ENCODE measurements at places on chromosomes 1 and 21.

- no peak for DNase-seq
These were observed 101.2 kb downstream of the AKT3 start for GRCh38 chr1:243748706-243749283.

GRCh38 chr1:245855846-245856730 is 651.0 kb downstream of the SMYD3 start:
- DNase-seq, result no peak

- DNase-seq, result no peak
These were observed 215.3 kb upstream of the C1orf174 start for GRCh38 chr1:4115191-4115900.

GRCh38 chr1:202160377-202160940 is at the start of gene PTPN7:
Gene PTPN7, minus strand, starts transcription at chr1:202160602. Its CDS starts 1,200 bp downstream, at chr1:202159402.
- peak; percentile 69 for DNase-seq

DNA sequence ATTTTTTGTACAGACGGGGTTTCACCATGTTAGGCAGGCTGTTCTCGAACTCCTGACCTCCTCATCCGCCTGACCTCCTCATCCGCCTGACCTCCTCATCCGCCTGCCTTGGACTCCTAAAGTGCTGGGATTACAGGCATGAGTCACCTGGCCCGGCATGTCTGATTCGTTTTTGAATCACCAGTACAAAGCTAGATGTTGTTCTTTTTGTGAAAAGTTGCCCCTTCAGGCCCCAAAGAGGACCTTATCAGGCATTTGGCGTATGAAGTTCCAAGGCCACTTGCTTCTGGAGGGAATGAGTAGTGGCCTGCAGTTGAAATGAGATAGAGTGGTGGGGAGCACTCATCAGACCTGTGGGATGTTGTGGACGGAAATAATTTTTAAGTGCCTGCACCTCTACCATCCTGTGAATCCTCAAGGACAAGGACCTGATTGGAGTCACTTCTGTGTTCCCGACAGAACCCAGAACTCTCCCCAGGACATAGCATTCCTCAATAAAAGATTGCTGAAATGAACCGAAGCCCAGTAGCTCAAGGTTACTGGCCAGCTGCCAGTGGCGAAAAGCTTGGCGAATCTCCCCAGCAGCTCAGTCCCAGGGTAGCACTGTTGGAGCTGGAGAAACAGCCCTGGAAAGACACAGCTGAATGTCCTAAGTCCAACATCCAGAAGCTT is 50.1 kb downstream of the NDUFS5 start:
- no peak for DNase-seq

DNA sequence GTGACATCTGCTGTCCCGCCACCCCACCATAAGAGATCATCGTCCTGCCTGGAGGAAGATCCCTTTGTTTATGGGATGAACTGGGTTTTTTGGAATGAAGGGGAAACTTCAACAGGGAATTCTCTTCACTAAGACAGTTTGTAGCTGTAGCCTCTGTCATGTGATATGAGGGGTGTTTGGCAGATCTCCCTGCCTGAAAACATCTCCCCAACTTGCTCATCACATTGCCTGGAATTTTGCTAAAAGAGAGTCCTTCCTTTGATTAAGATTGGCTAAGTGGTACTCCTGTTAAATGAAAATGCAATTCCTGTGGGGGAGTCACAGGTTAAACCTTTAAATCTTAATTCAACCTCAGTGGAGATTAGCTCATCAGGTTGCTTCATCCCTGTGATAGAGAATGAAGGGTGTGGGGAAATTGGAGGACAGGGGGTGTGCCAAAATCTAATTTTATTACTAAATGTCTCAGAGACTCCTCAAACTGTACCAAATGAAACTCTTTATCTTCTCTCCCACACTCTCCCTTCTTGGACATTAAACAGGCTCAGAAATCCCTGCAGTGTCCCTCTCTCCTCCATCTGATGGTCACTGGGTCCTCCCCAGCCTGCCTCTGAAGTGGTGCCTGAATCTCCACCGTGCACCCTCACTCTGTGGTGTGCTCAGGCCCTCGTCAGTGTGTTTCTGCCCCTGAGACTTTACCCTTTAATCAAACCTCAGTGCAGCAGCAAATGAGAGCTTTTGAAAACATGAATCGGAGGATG is 54.8 kb downstream of the IER5 start:
- no peak for DNase-seq

DNA sequence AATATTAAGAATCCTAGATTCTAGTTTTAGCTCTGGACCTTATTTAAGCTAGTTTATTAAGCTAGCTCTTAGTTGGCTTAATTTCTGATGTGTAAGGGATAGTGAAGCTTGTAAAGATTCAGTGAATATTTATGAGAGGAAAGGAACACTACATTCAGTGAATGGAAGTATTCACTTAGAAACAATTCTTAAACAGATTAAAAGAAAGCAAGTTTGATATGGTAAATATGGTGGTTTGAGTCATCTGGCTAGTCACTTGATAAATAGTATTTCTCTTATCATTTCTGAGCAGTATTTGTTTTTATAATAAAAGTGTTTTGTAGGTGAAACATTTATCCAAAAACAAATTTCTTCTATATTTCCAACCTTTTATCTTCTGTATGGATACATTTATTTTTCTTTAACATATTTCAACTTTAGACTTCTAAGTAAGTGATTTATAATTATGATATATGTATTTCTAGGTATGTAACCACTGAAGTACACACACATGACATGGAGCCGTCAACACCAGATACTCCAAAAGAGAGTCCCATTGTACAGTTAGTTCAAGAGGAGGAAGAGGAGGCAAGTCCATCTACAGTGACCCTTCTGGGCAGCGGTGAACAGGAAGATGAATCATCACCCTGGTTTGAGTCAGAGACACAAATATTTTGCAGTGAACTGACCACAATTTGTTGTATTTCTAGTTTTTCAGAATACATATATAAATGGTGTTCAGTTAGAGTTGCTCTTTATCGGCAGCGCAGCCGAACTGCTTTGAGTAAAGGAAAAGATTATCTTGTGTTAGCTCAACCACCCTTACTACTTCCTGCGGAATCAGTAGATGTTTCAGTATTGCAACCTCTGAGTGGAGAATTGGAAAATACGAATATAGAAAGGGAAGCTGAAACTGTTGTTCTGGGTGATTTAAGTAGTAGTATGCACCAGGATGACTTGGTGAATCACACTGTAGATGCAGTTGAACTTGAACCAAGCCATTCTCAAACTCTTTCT is 55.6 kb downstream of the SUCO start:
- DNase-seq, result no peak

- DNase-seq, result no peak
These were observed 29.0 kb downstream of the MRPL39 start for GRCh38 chr21:25578056-25578961.

GRCh38 chr1:29259802-29260441 is 23.6 kb downstream of the PTPRU start:
- no peak for DNase-seq

- no peak for DNase-seq
These were observed 53.4 kb downstream of the TMPRSS15 start for GRCh38 chr21:18350216-18350615.

- no peak for DNase-seq
These were observed 246.4 kb upstream of the HOOK1 start for GRCh38 chr1:59568158-59568935.

DNA sequence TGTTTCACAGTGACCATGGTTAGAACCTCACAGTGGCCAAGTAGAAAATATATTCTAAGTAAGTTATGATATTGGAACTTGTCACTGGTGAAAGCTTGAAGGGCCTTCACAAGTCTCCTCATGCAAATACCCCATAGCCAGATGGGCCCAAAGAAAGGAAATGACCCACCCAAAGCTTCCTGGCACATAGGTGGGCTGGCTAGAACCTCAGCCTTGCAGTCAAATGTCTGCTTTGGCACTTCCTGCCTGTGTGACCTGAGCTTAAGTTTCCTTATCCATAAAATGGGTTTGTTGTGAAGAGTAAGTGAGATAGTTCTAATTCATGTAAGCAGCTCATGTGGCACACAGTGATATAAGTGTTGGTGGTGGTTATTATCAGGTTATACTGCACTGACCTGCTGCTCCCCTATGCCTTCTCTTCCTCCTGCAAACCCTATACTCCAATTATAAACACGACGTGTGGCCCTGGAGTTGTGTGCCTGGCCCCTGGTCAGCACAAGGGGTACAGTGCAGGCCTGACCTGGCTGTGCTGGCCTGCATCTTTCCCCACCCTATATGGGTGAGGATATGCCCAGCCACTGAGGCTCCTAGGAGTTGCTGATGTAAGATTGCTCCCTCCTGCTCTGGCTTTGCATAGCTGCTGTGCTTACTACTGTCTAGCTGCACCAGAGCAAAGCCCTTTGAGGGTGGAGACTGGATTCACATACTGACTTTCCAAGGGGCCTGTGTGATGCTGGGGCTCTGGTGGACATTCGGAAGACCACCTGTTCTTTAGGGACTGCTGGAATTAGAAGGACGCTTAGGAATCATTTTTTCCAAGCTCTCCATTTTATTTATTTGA is 4.7 kb upstream of the SLFNL1 start:
- no peak for DNase-seq

- DNase-seq, result no peak
These were observed 945 bp downstream of the CHAF1B start for GRCh38 chr21:36386031-36386642.

All from T-helper 2 cell (primary cell).